ENCODE measurements at places on chromosomes 1 and 21. TPM values are rescaled to one million over a fixed set of nuclear protein-coding genes. Genes with fewer than 3 reads are reported as not detected.
A peak's percentile ranks its signal among the peaks of the same experiment; 100 is the strongest.

Gene MYOM3
- total RNA-seq = not detected

DNA sequence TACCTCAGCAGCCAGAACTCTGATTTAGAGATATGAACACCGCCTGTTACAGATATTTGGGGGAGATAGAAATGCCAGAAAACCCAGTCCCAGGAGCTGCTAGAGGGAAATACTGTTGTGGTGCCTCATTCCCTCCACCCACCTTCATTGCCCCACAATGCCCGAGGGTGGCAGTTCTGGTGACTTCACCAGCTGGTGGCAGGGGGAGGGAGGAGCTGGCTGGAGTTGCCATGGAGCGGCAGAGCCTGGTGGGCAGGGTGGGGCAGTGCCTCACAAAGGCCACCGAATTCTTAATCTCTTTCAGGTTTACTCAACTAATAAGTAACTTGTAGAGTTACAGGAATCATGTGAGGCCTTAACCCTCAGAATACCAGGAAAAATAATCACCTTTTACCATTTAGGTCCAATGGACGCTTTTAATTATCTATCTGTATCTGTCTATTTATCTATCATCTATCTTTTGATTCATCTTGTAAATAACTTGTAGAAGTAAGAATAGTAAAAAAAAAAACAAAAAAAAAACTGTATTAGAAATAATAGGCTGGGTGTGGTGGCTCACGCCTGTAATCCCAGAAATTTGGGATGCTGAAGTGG lies 11.7 kb upstream of the S100A11 start:
- DNase-seq = peak; percentile 93

DNA sequence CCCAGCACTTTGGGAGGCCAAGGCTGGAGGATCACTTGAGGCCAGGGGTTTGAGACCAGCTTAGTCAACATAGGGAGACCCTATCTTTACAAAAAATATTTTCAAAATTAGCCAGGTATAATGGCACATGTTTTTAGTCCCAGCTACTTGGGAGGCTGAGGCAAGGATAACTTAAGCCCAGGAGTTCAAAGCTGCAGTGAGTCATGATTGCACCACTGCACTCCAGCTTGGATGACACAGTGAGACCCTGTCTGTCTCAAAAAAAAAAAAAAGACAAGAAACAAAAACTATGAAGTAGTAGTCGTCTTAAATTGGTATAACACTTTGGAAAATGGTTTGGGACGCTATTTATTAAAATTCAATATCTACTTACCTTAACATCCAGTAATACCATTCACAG lies 7.7 kb downstream of the AIM2 start:
- no peak for DNase-seq

DNA sequence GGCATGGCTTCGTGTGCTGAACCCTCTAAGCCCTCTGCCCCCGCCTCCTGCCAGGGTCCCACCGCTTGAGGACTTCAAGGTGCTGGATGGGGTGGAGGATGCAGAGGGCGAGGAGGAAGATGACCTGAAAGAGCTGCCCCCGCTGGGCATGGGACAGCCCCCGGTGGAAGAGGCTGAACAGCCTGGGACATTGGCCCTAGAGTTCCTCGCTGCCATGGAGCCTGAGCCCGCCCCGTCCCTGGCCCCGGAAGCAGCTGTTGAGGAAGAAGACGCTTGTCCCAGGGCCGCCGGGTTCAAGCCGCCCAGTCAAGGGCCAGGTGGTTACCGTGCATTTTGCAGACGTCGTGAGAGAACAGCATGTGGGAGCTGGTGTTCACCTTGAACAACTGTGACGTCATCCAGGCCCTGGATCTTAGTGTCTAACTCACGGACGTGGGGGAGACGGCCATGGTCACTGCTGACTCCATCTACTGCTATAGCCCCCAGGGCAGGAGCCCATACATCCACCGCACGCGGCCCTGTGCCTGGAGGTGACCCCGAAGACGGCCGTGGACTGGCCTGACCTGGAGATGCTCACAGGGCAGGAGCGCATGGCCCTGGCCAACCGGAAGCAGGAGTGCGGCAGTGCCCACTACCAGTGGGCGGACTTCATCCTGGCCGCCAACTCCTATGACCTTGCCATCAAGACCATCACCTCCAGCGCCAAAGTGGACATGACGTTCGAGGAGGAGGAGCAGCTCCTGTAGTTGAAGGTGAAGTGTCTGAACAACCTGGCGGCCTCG lies 90.1 kb downstream of the PPP1R12B start:
- no peak for DNase-seq

DNA sequence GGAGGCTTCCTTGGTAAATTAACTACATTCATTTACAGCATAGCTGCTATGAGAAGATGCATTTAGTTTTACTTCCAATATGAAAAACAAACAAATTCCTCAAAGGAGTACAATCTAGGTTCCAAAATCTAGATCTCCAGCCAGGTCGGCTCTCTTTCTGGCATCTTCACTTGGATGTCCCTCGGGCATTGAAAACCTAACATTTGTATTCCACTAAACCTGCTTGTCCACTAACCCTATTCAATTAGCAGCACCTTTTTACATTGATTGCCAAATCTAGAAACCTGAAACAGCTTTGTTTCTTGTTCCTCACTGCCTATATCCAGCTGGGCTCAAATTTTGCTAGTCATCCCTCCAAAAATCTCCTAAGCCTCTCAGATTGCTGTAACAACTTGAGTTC lies 14.3 kb upstream of the CXADR start:
- no peak for DNase-seq

All from SK-MEL-5 (cell line).